ENCODE measurements at places on chromosomes 16 and 17.

- no peak for DNase-seq
These were observed 210.0 kb downstream of the C16orf95 start for GRCh38 chr16:87107201-87107600.

GRCh38 chr16:72400257-72401083 lies 228.5 kb upstream of the PMFBP1 start:
- DNase-seq = no peak

DNA sequence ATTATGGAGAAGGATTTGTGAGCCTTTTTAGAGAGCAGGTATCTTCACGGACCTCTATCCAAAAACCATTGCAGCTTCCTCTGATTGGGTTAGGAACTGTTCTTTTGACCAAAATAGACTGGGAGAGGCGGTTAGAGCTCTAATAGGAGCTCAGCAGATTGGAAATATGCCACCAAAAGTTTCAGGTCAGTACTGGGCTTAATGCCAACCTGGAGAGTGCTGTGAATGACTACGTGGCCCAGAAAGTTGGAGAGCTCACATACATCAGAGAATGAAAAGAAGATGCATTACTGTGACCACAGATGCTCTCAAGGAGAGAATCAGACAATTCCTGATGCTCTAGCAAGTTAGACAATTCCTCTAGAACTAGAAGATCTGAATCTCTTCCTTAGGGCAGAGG lies 86.5 kb downstream of the ABCA8 start:
- no peak for DNase-seq

- no peak for DNase-seq
These were observed 34.1 kb upstream of the ELAC2 start for GRCh38 chr17:13051915-13052314.

- DNase-seq = no peak
These were observed 56.2 kb downstream of the PRMT7 start for GRCh38 chr16:68367030-68367429.

GRCh38 chr16:3148256-3149192 lies 13.7 kb downstream of the ZNF213 start:
- no peak for DNase-seq

DNA sequence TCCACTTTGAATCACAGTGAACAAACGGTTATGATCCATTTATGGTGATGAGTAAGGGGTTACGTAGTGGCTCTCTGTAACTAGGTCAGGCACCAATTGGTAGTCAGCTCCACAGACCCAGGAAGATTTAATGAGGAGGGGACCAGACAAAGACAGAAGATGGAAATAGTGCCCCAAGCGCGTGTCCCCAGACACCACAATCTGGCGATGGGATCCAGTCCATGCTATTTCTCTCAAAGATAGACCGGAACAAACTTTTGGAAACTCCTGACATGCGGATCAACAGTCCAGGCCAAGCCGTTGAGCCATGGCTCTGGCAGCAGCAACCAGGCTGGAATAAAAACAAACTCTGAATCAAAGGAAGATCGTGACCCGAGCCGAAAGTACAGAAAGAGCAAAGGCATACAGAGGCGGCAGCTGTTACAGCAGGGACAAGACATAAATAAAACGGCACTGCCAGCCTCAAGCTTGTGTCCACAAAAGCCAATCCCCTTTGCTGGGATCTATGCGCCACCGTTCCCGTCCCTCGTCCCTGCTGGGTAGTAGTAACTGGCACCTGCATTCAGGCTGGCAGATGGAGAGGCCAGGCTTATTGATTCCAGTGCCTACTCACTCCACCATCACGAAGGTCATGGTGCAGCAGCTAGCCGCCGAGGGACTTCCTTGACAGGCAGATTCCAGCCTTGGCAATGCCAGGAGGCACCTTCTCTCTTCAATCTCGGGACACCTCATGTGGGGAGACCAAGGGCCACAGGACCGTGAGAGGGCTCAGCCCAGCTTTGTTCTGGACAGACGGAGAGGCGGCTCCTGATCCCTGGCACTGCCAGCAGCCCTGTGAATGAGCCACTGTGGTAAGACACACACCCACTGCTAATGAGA lies 50.2 kb downstream of the CDH11 start:
- no peak for DNase-seq

- DNase-seq = no peak
These were observed 6.8 kb upstream of the ZP2 start for GRCh38 chr16:21218153-21218552.
